Left renal pelvis (tissue), 4 donors: ENCODE measurements at places on chromosomes 2 and 18. TPM values are rescaled to one million over a fixed set of nuclear protein-coding genes. Genes with fewer than 3 reads are reported as not detected.

DNA sequence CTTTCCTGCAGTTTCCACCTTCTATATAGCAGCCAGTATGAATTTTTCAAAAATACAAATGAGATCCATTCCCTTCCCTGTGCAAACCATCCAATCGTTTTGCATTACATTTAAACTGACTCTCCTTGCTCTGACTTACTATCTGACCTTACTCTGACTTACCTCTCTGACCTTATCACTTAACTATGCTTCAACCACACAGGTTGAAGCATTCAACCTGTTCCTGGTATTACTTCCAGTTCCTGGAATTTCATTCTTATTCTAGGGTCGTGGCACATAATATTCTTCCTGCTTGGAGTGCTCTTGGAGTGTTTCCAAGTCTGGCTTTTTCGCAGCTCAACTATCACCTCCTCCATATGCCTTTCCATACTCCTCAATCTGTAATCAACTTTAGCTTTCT, 850.6 kb upstream of the CHAC2 start:
- no peak for DNase-seq

GRCh38 chr2:190809139-190809764, 71.4 kb upstream of the GLS start:
- no peak for DNase-seq

- DNase-seq, result no peak
Measured at GRCh38 chr2:45637440-45637839, 14.0 kb upstream of the PRKCE start.

GRCh38 chr2:159892990-159893810, 95.2 kb upstream of the CD302 start:
- no peak for DNase-seq

GRCh38 chr18:60980422-60981005, 352.7 kb upstream of the CDH20 start:
- DNase-seq, result no peak

GRCh38 chr2:696999-697627, 19.9 kb upstream of the TMEM18 start:
- DNase-seq, result no peak

DNA sequence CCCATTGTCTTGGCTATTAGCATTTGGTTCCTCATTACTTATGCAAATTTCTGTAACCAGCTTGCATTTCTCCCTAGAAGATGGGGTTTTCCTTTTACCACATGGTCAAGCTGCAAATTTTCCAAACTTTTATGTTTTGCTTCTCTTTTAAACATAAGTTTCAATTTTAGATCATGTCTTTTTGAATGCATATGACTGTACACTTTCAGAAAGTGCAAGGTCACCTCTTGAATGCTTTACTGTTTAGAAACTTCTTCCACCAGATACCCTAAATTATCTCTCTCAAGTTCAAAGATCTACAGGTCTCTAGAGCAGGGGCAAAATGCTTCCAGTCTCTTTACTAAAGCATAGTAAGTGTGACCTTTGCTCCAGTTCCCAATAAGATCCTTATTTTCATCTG, 837.6 kb upstream of the NXPH2 start:
- no peak for DNase-seq

SPHKAP gene
- 0.38 TPM for polyA plus RNA-seq

POTEJ gene
- not detected for polyA plus RNA-seq

APCDD1 gene
- 93.6 TPM for polyA plus RNA-seq
